ENCODE measurements at places on chromosomes 11 and 22.

GRCh38 chr22:23285236-23285635 lies 104.9 kb downstream of the BCR start:
- DNase-seq: no peak

DNA sequence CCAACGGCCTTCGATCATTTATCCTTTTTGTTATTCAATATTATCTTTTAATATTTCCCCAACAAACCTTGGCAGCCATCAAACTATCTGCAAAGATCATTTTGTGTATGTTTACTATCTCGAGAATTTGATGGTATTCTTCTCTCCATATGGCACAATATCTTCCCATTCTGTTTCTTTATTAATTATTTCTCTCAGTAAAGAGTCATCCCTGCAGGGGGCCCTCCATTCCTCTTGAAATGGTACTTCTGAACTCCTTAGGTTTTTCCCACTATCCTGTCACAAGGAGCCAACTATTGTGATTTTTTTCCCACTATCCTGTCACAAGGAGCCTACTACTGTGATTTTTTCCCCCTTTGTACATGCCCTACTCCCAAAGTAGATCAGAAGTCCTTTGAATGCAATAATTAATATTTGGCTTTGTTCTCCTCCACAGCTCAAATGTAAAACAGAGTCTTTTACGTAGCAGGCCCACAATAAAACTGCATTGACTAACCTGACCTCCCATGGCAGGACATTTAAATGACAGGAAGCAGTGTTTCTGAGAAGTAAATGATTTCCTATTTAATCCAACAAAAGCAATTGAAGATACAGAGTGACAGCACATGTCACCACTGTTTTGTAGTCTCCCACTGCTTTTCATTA lies 43.3 kb downstream of the PDGFD start:
- no peak for DNase-seq

- DNase-seq: no peak
These were observed 106.4 kb downstream of the SERGEF start for GRCh38 chr11:17906436-17906835.

- no peak for DNase-seq
These were observed 4.6 kb downstream of the FZD4 start for GRCh38 chr11:86950661-86950995.

GRCh38 chr11:120482149-120482548 lies 29.4 kb upstream of the GRIK4 start:
- no peak for DNase-seq

GRCh38 chr22:36497910-36498665 lies 8.8 kb downstream of the FOXRED2 start:
- DNase-seq: no peak

- DNase-seq: no peak
These were observed 35.0 kb downstream of the MUC5B start for GRCh38 chr11:1257916-1258315.

DNA sequence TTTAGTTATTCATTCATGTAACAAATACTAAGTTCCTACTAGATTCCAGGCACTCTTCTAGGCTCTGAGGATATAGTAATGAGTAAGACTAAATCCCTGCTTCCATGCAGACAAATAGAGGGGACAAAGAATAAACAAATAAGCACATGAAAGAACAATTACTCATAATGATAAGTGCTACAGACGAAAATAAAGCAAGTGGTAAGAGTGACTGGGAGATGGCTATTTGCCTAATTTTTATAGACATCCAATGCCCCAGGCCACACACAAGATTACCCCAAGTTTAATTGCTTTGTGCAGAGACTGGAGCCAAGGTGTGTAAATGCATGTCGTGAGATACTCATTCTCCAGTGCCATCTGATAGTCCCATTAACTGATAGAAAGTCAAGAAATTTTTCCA lies 62.6 kb downstream of the DCUN1D5 start:
- no peak for DNase-seq

DNA sequence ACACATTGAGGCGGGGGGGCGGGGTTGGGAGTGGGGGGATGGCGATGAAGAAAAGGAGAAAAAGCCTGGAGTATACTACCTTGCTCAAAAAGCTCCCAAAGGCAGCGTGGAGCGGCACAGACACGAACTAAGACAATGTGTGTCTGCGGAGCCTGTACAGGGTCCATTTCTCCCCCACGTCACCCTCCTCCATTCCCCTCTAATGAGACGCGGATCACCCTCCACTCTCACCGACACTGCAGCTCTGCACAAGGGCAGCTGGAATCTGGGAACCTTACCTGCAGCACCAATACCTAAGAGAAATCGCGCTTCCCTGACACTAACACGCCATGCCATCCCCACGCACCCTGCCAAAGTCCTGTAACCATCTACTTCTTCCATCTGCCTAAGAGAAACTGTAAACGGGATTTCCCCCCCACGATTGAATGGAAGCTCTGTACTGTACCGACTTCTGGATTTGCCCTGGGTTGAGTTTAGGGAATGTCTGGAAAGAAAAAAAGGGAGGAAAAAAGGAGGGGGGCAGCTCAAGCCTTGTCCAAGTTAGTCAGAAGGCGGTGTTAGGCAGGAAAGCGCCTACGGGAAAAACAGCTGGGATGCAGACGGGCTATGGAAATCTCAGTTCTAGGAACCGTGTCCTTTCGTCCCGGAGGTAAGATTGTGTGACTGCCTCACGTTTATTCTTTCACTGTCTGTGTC lies 125.7 kb upstream of the C11orf58 start:
- DNase-seq: no peak

DNA sequence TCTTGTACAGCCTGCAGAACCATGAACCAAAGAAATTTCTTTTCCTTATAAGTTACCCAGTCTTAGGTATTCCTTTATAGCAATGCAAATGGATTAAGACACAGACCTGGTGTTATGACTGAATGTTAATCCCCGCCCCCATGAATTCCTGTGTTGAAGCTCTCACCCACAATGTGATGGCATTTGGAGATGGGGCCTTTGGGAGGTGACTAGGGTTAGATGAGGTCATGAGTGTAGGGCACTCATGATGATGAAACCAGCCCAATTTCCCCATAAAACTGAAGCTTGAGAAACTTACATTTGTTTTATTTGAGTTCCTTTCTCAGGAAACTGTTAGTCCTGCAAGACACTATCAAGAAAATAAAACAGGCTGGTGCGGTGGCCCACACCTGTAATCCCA lies 115.8 kb upstream of the THY1 start:
- DNase-seq: no peak

DNA sequence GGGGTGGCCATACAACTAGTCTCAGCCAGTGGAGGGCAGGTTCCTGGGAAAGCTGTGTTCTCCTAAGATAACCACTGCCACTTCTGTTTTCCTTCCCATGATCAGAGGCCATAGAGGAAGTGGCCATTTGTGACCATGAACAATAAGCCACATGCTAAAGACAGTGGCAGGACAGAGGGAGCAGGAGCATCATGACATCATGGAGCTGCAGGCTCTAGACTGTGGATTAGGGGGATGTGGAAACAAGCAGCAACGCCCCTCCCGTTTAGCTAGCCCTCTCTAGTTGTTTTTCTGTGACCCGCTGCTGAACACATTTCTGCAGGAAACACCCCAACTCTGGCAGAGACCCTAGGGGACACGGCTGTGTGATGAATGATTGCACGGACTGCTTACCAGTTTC lies 195.0 kb upstream of the NECTIN1 start:
- no peak for DNase-seq

GRCh38 chr11:38924644-38925043 lies 2326.6 kb upstream of the RAG2 start:
- no peak for DNase-seq

DNA sequence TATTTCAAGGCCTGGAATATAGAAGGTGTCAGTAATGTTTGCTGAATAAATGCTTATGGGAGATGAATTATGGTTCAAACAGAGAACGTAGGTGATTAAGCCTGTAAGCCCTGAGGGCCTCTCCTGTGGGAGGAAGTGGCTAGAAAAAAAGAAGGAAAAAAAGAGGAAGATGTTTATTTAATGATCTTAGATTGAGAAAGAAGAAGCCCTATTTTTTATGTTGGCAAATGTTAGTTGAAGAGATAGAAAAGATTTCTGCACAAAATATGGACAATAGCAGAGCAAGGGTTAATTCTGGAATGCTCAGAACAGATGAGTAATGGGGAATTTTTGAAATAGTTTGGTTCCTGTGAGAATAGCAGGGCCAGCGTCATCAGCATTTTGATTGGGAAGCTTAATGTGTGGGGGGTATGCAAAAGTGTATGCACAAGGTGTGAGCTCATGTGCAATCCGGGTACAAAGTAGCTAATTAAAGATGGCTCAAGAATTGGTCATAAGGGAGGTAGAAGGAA lies 95.7 kb downstream of the TEAD1 start:
- no peak for DNase-seq

DNA sequence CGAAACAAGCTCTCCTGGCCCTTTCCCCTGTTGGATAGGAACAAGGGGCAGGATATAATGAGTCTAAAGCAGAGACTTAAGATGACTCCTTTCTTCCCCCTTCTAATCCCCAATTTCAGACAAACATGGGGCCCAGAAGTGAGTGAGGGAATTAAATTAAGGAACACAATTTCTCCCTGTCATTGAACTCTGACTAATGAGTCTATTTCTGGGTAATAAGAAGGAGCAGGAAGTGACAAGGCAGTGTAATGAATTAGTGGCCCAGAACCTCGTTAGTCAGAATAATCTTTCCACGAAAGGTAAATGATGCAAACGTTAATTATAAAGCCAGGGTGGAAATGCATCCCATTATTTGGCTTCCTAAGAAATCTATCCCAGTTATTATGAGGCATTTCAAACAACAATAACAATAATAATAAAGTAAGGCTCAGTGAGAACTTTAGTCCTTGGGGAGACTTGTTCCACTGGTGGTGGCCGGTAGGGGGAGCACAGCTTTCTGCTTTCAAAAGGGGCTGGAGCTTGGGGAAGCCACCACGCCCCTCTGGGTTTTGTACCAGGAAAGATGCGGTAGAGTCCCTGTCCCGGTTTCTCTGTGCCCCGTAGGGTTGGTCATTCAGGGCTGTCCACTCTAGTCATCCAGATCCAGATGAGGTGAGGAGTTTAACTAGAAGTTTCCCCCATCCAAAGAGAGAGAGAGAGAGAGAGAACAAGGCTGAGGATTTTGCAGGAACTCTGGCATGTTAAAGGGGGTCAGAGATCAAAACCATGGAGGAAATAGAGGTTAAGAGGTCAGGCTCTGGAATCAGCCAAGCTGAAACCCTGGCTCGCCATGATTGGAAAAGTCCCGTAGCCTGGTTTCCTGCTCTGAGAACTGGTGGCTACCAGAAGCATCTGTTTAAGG lies 298.3 kb downstream of the NTM start:
- DNase-seq: no peak

DNA sequence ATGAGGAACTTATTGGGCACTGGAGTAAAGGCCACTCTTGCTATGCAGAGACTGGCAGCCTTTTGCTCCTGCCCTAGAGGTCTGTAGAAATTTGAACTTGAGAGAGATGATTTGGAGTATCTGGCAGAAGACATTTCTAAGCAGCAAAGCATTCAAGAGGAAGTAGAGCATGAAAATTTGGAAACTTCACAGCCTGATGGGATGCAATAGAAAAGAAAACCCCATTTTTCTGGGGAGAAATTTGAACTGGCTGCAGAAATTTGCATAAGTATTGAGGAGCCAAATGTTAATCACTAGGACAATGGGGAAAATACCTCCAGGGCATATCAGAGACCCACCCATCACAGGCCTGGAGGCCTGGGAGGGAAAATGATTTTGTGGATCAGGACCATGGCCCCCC lies 29.9 kb upstream of the CD44 start:
- no peak for DNase-seq

DNA sequence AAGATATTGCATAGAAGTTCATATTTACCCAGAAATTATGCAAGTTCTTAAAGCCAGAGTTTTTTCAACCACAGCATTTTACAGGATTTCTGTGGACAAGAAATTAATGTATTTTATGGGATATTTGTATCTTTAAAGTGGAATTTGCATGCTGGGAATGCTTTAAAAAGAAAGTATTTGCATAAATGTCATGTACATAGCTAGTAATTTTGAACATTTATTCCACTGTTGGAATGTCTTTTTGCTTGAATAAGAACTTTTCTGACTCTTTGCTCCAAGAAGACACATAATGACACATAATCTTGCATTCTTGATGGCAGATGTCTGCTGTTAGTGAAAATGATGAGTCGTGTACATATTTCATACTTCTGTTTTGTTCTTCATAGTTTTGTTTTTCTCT lies 66.6 kb downstream of the ATXN10 start:
- no peak for DNase-seq

GRCh38 chr11:97123237-97123636 lies 733.4 kb downstream of the JRKL start:
- no peak for DNase-seq

Data from NCI-H1694 treated with DMSO at 0.1 percent for 48 hours (cell line).